ENCODE measurements at places on chromosomes 7 and 10.

DNA sequence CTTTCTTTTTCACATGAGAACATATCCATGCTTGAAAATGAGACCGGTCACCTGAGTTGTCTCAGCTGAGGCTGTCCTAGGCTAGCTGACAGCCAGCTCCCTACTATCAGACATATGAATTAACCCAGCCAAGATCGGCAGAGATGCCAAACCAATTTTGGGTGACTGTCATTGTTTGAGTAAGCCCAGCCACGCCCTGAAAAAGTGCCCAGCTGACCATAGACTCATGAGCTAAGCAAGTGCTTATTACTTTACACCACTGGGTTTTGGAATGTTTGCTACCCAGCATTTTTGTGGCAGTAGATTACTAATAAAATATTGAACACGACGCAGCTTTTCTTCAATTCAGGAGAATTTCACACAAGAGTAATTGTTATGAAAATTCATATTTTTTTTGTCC lies 265.2 kb upstream of the LYZL1 start:
- DNase-seq: no peak

DNA sequence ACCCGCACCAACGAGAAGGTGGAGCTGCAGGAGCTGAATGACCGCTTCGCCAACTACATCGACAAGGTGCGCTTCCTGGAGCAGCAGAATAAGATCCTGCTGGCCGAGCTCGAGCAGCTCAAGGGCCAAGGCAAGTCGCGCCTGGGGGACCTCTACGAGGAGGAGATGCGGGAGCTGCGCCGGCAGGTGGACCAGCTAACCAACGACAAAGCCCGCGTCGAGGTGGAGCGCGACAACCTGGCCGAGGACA lies 1.6 kb downstream of the VIM start:
- no peak for DNase-seq

- DNase-seq: no peak
Observed at GRCh38 chr7:8221567-8221966, 40.4 kb downstream of the ICA1 start.

DNA sequence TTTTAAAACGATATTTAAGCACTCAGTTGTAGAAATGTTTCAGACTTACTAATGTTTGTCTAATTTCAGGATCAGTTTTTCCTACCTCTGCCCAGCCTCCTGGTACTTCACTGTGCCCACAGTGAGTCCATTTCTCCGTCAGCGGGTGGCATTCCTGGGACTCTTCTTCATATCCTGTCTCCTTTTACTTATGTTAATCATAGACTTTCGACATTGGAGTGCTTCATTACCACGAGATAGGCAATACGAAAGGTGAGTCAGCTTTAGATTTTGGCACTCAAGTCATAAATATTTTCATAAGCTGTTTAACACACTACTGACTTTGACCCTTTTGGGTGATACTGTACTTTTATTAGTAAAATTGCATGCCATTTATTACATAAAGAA lies 2.1 kb downstream of the ENTPD7 start:
- DNase-seq: no peak

GRCh38 chr10:27949528-27950241 lies 49.2 kb downstream of the ODAD2 start:
- DNase-seq: no peak

GRCh38 chr7:40706829-40707228 lies 572.0 kb downstream of the SUGCT start:
- DNase-seq: no peak

DNA sequence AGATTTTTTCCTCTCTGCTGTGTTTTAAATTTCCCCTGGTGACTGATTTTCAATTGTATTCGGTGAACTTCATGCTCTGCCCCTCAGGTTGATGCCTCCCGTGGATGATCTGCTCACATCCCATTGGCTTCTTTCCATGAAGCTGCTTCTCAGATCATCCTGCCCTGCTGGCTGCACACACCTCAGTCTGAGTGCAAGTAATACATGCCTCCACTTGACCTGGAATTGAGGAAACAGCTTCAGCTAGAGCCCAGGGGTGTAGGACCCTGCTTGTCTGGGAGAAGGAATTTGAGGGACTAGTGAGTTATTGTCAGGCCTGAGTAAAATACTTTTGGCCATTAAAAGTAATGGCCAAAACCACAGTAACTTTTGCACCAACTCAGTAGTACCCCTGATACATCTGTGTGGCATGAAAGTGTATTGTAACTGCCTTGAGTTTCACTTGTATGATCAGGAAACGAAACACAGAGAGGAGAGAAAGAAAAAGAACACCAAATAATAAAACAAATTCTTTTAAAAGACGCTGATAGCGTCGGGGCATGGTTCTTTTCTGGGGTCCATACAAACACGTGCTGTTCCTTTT lies 49.4 kb downstream of the SPAM1 start:
- DNase-seq: no peak

DNA sequence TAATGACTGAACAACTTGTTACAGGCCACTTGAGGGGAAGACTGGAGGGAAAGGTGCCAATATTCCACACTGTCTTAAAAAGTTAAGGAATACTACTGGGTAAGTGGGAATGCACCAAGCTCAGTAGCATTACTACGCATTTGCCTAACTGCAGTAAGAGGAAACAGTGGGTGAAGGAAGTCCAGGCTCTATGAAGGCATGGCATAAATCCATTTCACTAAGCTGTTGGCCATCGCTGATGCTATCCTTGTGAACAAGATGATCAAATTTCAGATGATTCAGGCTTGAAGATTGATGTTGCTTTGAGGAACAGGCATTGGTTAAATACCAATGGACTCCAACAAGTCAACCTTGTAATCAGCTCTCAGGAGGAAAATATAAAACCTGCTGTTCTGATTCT lies 44.2 kb upstream of the TES start:
- DNase-seq: no peak

- peak; percentile 47 for DNase-seq
Observed at GRCh38 chr10:84205049-84205852, 10.9 kb downstream of the CDHR1 start.

DNA sequence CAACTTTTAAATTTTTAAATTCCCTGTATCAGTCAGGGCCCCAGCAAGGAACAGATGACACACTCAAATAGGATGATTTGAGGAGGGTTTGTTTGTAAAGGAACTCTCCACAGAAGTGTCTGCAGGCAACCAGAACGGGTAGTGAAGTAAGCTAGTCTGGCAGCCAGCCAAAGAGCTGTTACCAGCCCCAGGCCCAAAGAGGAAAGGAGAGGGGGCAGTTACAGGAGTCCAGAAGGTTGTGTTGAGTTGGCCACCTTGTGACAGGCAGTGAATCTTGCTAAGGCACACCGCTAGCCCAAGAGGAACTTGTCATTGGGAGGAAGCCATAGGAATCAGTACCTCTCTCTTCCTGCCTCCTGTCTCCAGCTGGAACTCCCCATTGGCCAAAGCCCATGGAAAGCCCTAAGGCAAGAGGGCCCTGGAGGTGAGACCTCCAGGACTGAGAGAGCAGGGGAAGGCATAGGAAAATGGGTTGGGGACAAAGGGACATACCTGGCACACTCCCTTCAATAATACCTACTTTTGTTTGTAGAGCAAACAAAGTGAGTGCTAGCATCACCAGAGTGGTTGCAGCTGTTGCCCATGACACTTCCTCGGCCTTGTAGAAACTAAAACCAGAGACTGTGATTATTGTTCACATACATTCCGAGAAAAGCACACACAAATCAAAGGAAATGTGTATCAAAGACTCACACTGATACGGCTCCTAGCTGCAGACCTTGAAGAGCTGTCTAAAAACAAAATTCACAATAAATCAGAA lies 25.4 kb upstream of the GATAD1 start:
- DNase-seq: no peak

DNA sequence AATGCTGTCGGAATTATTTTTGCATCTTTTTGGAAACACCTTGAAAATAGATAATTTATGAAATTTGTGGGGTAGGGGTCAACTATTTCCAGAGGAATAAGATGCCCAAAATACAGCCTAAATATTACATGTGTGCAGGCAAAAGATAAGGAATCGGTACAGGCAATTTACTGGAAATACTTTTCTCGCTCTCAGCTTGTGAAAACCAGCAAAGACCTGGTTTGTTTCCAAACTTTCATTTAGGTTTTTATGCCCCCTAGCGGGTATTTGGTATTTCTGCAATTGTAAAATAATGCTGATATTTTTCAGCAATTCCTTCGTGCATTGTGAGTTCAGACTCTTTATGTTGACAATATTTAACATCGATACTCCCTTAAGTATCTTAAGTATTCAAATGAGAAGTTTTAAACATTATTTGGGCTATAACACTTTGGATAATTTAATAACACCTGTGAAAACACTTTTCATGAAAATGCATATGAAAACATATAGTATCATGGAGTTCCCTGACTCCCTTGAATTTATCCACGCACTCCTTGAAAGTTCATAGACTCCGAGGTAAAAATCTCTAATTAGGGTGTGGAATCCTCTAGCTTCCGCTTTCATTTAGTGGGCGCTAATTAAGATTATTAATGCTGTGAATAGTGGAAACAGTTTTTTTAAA lies 132.4 kb downstream of the TSPAN12 start:
- DNase-seq: no peak

GRCh38 chr7:95560674-95561073 lies 35.6 kb downstream of the PDK4 start:
- DNase-seq: no peak

- no peak for DNase-seq
Observed at GRCh38 chr10:107994621-107995270, 830.2 kb upstream of the SORCS1 start.

DNA sequence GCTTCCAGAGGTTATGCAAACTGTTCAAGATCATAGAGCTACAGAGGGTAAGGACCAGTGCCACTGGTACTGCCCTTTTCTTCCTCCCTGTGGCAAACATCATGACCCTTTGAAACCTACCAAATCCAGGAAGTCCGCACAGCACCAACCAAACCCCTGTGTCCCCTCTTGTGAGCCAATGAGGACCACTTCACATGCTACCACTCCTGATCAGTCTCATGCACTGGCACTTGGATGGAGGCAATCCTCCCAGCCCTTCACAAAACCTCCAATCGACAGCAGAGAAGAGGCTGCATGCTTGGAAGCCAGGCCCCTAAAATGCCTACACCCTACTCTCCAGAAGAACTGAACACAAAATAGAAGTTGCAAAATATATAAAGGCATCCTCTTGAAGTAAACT lies 248.0 kb downstream of the TNS3 start:
- DNase-seq: no peak

DNA sequence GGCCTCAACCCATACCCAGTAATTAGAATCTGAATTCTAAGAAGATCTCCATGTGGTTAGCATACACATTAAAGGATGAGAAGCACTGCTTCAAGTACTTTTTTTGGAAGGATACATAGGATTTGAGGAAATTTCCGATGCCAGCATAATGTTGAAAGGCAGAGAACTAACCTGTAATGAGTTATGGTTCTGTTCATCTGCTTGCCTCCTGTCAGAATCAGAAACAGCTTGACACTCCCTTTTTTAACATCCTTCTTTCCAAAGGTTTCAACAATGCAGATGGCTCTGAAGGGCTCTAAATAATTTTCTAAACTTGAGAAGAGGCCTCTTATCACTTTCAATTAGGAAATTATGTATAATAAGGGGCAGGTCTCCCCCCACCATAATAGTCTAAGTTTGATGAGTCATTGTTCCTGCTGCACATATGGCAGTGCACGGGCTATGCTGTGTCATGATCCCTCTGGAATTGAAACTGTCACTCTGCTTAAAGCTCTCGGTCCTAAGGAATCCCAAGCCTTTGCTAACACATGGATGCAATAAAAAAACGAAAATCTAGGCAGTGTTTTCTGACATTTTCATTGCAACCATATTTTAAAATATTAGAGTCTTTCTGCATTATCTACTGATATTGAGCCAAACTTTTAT lies 291.2 kb upstream of the FZD1 start:
- no peak for DNase-seq

DNA sequence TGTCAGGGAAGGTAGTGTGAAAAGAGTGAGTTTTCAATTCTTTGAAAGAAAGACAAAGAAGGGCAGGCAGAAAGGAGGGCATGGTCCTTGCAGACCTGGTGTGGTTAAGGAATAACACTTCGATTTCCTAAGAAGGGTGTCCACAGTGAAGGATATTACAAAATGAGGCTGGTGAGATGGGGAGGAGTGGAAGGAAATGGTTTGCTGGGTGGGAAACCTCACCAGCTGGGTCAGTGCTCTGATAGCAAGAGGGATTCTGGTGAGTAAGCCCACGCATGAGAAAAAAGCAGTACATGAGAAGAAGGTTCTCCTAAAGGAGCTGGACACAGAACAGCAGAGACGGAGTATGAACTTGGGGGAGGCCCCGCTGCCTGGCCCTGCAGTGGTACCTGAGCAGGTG lies 230.6 kb upstream of the PLXNA4 start:
- DNase-seq: no peak

- no peak for DNase-seq
Observed at GRCh38 chr7:81655271-81655670, 114.6 kb downstream of the HGF start.

DNA sequence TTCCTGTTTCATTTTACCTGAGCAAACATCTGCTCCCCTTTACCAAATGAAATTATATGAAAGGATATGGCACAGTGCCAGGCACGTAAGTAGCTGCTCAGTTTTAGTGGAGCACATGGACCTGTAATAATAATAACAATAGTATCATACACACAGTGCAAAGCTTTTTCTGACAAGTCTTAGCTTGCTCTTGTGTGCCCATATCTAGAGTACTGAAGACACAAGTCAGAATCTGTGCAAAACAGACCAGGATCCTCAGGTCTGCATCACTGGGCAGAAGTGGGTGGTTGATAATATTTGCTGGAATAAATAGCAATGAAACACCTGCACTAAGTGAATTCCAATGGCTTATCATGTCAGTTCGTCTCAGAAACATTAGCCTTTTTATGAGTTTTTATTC lies 85.5 kb upstream of the DKK1 start:
- no peak for DNase-seq

GRCh38 chr10:18647945-18648344 lies 3.4 kb downstream of the NSUN6 start:
- no peak for DNase-seq

- no peak for DNase-seq
Observed at GRCh38 chr10:89351412-89351779, 23.6 kb downstream of the IFIT3 start.

DNA sequence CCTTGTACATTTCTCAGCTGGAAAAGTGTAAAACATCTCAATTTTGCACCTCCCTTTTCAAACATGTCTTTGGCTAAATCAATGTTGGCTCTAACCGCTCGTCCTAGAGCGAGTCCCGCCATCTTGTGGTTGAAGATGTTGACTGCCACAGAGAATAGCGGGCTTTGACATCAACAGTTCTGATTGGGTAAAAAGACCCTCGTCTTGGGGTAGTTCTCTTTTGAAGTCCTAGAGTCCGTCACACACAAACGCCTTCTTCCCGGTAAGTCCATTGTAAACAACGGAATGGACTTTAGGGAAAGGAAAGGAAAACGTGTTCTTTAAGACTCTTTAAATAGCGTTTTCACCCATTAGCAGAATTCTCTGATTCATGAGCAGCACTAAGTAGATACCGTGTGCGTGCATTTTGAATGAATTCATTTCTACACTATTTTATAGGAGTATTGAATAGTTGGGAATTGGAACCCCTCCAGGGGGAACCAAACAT lies 452 bp upstream of the RPP30 start:
- no peak for DNase-seq
